ENCODE measurements at places on chromosomes 12 and 14.

DNA sequence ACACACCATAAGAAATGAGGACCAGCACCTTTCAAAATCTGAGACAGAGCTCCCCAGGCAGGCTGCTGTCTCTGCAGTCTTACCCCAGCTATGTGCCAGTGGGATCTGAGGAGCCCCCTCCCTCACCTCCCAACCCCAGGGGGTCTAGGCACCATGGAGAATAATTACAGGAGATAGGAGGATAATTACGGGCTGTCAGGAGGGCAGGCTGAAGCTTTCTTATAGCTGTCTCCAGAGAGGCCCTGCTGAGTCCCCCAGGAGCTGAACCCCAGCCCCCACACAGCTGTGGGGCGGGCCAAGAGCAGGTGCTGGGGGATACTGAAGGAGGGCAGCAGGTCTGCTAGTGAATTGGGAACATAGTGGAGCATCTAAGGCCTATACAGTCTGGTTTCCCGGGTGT, 6.8 kb downstream of the CPNE6 start:
- no peak for DNase-seq

DNA sequence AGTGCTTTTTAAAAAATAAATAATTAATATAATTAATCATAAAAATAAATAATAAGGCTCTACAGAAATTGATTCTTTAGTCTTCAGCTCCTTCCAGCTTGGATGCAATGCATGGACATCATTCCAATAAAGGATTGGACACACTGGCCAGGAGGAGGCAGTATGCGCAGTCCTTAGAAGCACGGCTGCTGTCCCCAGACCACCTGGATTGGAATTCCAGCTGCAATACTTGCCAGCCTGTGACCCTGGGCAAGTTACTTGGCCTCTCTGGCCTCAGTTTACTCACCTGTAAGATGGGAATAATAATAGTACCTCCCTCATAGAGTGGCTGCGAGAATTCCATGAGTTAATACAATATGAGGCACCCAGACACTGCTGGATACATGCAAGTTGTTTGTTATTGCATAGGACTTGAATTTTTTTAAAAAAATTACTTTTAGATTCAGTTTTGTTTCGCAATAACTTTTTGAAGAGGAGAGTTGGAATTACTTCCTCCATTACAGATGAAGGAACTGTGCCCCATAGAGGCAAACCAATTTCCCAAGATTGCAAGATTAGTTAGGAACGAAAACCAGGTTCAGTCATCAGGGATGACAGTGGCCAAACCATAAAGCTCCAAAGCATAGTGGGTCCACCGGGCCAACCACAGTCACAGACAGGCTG, 12.2 kb downstream of the RPH3A start:
- no peak for DNase-seq

- no peak for DNase-seq
Observed at GRCh38 chr12:89544022-89544421, 18.2 kb upstream of the POC1B start.

GRCh38 chr12:121467638-121468498, 68.0 kb downstream of the RNF34 start:
- peak; percentile 43 for DNase-seq

DNA sequence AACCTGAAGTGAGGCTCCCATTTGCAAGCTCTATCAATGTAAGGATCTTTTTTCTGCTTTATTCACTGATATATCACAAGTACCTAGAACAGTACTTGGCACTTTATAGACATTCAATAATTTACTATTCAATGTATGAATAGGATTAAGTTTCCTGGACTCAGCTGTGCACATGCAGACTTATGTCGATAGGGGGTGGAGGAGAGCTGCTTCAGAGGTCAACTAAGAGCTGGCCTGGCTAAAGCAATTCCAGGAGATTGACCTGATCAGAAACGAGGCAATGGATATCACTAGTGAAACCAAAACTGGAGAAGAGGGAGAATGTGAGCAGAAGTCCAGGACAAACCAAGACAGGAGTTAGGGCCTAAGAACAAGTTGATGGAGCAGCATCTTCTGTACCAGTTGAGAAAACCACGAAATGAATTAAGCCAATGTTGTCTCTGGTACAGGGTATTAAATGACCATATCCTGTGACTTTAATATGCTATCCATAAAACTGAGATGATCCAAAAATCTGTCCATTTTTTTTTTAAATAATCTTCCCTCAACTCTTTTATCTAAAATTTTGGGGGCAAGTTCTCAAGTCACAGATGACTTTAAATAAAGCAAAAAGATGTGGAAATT, 169.2 kb downstream of the PIK3C2G start:
- peak; percentile 19 for DNase-seq

Measured in RPMI8226 (cell line).